ENCODE measurements at places on chromosomes 11 and 22. TPM values are rescaled to one million over a fixed set of nuclear protein-coding genes. Genes with fewer than 3 reads are reported as not detected.

XKR3 gene
- not detected for total RNA-seq

RBFOX2 gene
- total RNA-seq: 136 TPM

TKFC gene
- total RNA-seq: 15.3 TPM

VSIG2 gene
- not detected for total RNA-seq

NRIP3 gene
- total RNA-seq: 10.1 TPM

DNA sequence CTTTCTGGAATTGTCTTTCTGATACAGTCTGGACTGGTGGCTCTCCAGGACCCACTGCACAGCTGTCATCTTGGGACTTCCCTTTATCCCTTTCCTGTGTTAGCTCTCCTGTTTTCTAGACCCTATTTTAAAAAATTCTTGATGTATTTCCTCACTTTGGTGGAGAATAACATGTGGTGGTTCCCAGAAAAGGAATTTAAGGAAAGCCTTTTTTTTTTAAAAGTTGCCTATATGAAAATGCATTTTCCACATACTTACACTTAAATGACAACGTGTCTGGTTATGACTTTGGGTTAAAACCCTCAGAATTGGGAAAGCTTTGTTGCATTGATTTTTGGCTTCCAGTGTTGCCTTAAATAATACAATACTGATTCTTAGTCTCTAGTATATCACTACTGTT lies 400.7 kb downstream of the TMEM135 start:
- DNase-seq: no peak

- no peak for DNase-seq
Measured at GRCh38 chr11:14312736-14313438, 46.1 kb downstream of the RRAS2 start.

- no peak for DNase-seq
Measured at GRCh38 chr11:64306876-64307622, 1.7 kb downstream of the ESRRA start.

- no peak for DNase-seq
Measured at GRCh38 chr22:30362651-30363281, 6.0 kb downstream of the CCDC157 start.

GRCh38 chr11:45379162-45379863 lies 93.2 kb upstream of the SYT13 start:
- no peak for DNase-seq

DNA sequence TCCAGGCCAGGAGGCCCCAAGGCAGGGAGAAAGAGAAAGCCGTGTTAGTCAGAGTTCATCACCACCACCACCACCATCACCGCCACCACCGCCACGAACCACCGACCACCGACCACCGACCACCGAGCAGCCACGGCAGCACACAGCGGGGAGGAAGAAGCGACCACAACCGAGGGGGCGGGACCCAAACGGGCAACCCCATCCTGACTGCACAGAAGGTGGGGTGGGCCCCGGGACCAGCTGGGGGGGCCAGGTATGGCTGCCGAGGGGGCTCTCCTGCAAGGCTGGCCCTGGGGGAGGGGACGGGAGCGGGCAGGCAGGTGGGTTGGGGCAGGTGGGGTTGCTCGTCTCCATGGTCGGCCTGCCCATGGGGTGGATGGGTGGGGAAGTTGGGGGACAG lies 34.2 kb downstream of the SYT7 start:
- no peak for DNase-seq

DNA sequence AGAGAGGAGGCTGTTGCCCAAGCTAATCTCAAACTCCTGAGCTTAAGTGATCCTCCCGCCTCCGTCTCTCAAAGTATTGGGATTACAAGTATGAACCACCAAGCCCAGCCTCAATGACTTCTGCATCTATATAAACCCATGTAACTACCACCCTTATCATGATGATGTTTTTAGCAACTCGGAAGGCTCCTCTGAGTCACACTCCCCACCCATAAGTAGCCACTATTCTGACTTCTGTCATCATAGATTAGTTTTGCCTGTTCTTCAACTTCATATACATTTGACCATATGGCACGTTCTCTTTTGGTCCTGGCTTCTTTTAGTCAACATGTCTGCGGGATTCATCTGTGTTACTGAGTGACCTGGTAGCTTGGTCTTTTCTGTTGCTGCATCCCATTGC lies 6.4 kb upstream of the FOSL1 start:
- DNase-seq: no peak

- DNase-seq: no peak
Measured at GRCh38 chr22:32854351-32854804, 52.9 kb downstream of the TIMP3 start.

GRCh38 chr11:77213029-77213579 lies 85.1 kb downstream of the MYO7A start:
- no peak for DNase-seq

DNA sequence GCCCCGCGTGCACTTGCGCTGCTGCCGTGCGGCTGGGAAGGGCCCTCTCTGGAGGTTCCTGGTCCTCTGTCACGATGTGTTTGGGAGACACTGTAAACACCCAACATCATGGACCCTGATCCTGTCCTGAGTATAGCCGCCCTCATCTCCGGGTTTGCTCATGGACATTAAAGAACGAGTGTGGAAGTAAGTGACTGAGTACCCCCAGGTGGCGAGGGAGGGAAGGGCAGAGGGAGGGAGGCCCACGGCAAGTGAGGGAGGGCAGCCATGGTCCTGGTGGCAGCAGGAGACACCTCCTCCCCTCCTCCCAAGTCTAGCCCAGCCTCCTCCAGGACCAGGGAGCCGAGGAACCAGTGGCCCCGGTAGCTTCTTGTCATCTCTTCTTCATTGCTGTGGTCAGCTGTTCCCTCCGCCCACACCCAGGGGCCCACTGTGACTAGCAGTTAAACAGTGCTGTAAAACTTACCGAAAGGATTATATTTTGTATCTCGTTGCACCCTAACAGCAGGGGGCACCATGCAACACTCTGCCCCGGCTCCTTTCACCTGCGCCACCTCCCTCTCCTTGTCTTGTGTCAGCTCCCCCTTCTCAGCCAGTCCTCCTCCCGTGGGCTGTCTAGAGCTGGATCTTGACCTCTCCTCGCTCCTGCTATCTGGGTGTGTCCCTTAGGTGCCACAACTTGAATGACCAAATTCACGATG lies 566.5 kb upstream of the B3GAT1 start:
- DNase-seq: no peak

DNA sequence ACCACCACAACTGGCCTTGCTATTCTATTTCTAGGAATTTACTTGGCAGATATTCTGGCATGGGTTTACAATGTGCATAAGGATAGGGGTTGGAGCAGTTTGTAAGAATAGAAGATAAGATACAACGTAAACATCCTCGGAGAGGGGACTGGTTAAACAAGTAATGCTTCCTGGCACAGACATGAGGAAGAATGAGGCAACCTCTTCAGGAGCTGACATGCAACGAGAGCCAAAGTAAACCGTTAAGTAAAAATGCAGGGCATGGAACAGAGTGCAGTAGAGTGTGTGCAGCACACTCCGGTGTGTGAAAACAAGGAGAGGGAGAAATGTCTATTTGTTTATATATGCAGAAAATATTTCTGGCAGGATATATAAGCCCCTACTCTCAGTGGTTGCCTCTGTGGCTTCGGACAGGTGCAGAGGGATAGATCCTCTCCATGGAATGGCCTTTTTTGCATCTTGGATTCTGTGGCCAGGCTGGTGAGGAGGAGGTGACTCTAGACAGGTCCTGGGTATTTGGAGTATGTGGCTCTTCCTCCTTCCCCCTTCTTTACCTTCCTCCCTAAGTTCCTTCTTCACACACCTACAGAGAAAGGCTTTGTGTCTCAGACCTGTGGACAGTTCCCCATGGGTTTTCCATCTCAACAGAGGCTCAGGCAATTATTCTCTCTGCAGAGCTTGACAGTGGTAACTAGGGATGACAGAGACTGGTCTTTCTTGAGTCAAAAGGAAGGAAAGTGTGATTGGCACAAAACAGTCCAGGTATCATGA lies 2.5 kb downstream of the RAB36 start:
- DNase-seq: no peak

DNA sequence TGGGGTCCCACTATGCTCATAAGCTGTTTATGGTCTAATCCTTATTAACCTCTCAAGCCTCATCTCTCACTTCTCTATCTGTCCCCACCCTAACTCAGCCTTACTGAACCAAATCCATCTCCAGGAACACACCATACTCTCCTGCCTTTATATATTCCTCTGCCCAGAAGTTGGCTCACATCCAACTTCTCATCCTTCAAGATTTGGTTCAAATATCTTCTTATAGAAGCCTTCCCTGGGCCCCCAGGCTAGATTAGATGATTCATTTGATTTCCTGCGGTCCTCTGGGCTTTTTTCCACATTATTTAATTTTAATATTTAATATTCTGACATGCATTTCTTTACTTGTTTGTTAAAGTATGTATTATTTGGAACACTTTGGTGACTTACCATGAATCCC lies 23.2 kb downstream of the MEI1 start:
- DNase-seq: no peak

GRCh38 chr11:121762820-121763219 lies 310.1 kb upstream of the SORL1-AS1 start:
- peak; percentile 76 for DNase-seq

GRCh38 chr22:50530877-50531545 lies 1.2 kb upstream of the TYMP start:
- DNase-seq: no peak

DNA sequence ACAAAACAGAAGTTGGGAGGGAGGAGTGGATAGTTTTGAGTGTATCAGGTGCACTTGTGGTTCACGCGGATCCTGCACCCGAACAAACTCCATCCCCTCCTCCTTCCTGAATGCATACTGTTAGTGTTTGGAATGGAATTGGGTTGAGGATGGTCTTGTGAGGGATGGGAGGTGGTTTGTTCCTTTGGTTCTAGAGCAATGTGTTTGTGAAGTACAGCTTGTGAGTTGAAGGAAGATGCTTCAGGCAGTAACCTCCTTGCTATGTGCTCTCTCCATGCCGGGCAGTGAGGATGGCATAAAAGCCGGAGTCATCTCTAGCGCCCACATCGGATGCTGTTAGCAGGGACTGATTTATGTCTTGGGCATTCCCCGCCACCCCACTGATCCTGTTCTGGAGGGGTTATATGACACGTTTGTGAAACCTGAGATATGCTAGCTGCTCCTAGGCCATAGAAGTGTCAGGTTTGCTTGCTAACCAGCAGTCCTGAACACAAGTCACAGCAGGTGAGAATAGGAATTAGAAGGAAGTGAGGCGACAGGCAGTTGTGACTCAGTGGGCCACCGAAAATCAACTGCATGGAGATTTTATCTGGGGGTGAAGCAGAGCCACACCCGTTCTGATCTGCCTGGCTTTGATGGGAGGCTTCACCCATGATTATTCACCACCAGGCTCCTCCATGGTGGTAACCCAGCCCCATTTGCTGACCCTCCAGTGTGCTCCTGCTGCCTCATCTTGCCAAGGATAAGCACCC lies 2.2 kb downstream of the BCR start:
- peak; percentile 40 for DNase-seq
